ENCODE measurements at places on chromosomes 11 and 22. TPM values are rescaled to one million over a fixed set of nuclear protein-coding genes. Genes with fewer than 3 reads are reported as not detected.

DNA sequence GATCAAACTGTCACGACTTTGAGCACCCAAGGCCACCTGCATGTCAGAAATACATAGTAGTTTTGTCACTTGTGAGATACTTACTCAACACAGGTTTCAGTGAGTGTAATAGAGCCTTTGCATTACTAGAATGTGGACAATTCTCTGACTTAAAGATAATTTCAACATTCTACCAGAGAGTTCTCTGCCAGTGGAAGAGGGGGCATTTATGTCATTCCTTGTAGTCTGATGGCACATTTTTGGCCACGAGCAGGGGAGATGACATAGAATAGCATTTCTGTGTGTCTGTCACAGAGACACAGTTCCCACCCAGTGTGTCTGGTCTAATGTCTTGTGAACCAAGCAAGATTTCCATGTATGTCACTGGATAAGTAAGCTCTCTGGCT, 112.5 kb downstream of the DBX1 start:
- DNase-seq = no peak

The C11orf54 gene
- total RNA-seq = 19.7 TPM

The CNGA4 gene
- total RNA-seq = not detected

The AMPD3 gene
- total RNA-seq = 11.0 TPM

The OR52N4 gene
- not detected for total RNA-seq

The DTX4 gene
- total RNA-seq = 2.4 TPM

DNA sequence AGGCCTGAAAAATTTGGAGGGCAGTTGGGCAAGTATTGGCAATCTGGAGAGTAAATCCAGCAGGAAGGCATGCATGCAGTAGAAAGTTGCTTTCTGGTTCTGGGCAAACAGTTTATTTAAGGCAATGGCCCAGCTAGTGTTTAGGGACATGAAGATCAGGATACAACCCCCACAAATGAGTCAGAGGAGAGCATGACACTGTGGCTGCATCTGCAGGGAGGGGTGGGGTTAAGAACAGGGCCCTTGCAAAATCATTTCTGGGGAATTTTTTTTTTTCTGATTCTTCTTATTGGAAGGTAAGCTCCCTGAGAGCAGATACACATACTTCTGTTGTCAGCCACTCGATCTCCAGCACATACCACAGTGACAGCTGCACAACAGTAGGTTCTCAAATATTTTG, 61.1 kb downstream of the FDX1 start:
- peak; percentile 76 for DNase-seq

The ASCL3 gene
- total RNA-seq = not detected

The CSF2RB gene
- total RNA-seq = not detected

DNA sequence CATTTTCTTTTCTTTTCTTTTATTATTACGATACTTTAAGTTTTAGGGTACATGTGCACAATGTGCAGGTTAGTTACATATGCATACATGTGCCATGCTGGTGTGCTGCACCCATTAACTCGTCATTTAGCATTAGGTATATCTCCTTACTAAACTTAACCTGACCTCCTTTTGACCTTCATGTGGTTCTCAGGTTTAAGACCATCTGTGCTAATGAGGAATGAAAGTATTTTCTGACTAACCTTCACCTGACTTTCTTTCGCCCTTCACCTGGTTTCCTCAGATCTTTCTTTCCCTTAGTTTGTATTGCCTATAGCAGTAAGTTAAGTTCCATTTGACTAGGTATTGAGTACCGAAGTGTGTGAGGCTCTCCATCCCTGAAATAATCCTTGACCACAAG, 6.5 kb downstream of the EXPH5 start:
- DNase-seq = no peak

The TBX10 gene
- not detected for total RNA-seq

DNA sequence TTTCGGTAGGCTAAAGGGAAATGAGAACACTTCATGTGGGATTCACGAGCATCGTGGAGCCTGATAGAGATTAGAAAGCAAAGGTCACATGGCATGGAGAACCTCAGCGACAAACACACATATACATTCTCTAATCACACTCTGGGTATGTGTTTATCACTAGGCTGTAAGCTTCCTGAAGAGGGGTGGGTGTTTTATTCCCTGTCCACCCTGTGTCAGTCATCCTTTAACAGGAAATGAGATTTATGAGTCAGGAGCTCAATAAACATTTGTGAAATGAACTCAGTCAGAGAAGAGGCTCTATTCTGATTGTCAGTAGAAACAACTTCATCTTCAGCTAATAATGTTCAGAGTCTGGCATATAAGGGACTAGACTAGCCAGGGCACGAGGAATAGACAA, 71.7 kb upstream of the EIF3M start:
- peak; percentile 62 for DNase-seq

- DNase-seq = no peak
These were observed 354.7 kb downstream of the LARGE1 start for GRCh38 chr22:33565580-33565995.

- no peak for DNase-seq
These were observed 403.9 kb upstream of the ANO3 start for GRCh38 chr11:25928076-25928475.

The RIMBP3B gene
- total RNA-seq = under 0.01 TPM

DNA sequence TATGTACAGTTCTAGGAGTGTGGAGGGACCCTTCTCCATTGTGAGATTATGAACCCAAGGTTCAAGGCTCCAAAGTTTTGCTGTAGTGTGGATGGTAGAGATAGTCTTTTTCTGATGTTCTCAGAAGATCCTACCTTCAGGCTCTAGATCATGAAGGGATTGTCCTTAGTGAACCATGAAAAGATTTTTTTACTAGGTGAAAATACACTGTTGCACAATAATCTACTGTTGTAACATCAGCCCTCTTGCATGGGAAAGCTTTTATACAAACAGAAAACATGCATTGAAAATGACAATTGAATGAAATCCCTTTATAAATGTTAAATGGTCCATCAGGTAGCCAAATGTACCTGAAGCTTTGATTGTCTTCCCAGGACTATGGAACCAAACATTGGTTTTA, 177.8 kb downstream of the FAM76B start:
- no peak for DNase-seq

The HEPN1 gene
- total RNA-seq = not detected

The STK33 gene
- 0.53 TPM for total RNA-seq

The P2RY6 gene
- total RNA-seq = 0.26 TPM

DNA sequence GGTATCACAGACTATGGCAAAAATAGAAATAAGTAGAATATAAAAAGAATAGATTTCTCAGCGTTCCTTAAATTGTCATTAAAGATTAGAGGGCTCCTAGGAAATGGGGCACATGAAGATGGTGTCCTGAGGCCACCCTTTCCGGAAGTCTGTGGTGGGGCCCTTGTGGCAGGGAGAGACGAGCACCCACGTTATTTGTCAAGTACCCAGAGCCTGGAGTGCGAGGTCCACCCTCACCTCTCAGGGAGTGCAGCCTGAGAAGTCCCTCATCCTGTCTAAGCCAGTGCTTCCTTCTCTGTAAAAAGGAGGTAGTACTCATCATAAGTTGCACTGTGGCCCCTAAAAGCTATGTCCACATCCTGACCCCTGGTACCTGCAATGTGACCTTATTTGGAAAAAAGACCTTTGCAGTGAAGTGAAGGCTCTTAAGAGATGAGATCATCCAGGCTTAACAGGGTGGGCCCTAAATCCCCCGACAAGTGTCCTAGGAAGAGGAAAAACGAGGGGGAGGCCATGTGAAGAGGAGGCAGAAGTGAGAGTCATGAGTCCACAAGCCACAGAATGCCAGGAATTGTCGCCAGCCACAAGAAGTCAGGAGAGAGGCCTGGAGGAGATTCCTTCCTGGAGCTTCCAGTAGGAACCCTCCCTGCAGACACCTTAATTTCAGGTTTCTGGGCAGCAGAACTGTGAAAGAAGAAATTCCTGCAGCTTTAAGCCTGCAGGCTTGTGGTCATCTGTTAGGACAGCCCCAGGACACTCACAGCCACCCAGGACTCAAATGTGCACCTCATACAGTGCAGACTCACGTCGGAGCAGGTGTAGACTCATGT, 76.8 kb upstream of the CCND1 start:
- DNase-seq = no peak

The GRIK4 gene
- not detected for total RNA-seq

DNA sequence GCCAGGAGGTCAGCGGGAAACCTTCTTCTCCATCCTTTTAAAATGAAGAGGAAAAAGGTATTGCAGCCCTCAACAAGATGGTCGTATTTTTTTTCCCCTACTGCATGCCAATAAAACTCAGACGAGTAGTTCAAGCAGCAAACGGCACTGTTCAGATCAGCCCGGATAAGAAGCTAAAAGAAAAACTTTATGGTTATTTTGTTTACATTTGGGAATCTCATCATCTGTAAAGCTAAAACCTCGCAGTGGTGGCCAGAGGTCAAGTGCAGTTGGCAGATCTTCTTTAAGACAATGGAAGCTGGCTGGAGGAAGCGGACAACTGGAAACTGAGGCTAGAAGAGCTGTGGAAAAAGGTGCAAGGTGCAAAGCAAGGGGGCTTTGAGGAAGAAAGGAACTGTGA, 31.0 kb upstream of the CHRM4 start:
- DNase-seq = no peak

DNA sequence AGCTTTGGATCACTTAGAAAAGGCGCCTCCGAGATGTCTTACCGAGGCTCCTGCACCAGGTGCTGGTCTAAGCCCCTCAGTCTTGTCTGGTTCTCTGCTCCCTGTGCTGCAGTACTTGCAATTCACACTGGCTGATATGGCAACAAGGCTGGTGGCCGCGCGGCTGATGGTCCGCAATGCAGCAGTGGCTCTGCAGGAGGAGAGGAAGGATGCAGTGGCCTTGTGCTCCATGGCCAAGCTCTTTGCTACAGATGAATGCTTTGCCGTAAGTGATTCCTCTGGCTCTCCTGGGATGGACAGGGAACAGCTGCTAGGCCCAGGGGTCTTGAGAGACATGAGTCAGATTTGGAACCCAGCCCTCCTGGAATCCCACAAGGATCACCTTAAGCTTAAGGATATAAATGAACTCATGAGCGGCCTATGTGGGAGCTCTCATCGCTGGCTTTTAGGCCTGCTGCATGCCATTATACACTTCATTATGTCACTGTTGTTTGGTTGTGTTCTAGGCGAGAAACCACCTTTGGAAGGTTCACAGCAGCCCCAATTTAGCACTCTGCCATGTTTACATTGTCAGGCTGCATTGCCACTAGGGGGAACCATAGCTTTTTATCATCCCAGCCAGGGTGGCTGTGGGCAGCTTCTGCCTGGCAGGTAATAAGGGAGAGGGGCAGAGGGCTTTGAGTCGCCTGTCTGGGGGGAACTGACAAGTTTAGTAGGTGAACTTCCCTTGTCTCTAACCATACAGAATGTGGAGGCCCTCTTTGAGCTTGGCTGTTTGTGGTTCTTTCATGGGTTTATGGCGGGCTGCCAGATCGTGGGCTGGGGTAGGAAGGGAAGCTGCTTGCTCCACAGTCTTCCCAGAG, 8.5 kb downstream of the ACAD8 start:
- peak; percentile 32 for DNase-seq

DNA sequence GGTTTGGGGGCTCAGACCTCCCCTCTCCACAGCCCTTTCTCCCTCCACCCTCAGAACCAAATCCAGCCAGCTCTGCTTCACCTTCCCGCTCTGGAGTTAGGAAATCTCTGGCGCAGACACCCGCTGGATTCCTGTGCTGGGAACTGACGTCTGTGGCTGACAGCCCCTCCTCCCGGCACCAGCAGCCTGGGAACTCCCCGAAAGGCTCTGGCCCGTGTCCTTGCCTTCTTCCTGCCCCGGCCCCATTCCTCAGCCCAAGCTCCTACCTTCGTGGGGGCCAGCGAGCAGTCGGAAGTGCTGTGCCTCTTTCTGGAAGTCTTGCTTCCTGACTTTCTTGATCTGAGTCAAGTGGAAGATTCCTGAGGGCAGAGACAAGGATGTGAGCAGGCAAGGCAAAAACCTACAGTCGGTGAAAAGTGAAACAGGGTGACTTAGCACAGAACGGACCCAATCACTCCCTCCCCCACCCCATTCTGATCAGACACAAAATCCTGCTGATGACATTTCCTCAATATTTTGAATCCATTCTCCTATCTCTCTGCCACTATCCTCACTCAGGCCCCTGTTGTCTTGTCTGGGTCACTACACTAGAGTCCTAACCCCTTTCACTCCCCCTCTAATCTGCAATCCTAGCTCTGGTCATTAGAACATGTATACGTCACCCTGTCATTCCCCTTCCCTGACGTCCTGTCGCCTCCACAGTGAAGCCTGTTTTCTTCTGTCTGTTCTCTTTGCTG, 34.1 kb downstream of the CHRDL2 start:
- peak; percentile 77 for DNase-seq

DNA sequence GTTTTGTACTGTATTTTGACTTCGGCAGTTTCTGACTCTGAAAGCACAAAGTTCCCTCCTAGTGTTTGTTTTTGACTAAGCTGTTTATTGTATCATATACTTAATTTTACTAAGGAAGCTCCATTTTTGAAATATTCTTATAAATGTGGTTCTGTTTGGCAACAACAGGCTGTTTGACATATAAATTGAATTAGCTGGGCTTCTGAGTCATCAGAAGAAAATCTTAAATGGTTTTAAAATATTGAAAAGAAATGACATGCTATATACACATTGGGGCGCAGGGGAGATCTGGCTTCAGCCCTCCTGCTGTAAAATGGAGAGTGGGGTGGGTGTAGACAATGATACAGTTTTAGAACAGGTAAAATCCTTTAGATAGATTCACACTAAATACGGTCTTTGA, 38.6 kb downstream of the SHISA8 start:
- no peak for DNase-seq

DNA sequence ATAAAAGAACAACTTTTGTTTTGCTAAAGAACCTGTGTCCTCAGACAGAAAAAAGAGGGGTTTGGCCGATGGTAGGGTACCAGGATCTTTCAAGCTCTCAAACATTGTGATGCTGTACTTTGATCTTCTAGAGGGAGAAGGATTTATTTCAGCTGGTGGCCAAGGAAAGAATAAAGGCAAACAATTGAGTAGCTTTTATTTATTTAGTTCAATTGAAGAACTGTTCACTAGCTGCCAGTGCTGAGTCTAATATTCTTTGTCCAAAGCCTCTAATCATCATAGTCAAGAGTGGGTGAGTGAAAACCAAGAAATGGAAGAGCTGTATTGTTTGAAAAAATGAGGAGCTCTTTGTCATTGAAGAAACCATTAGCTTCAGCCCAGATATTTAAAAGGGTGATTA, 138.4 kb downstream of the FAT3 start:
- no peak for DNase-seq

The GPHA2 gene
- not detected for total RNA-seq

The IL10RA gene
- total RNA-seq = not detected

- DNase-seq = no peak
These were observed 403.5 kb downstream of the CADM1 start for GRCh38 chr11:115100706-115101105.

- no peak for DNase-seq
These were observed 107.0 kb downstream of the KCNQ1OT1 start for GRCh38 chr11:2592559-2593392.

The TNNT3 gene
- not detected for total RNA-seq

DNA sequence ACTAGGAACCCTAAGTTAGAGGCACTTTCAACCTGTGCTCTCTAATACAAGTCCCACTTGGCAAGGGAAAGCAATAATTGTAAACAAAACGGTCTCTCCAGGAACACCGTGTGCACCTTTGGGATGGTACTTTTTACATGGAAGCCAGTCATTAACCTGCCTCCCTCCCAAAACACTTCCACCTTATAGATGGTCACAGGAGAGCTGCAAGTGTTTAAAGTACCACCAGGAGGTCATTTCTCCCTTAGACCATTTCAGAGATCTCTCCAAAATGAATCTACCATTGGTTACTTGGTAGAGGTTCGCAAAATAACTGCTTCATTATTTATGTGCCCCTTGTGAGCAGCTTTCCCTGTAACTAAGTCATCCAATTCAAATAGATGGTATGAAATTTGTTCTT, 375.3 kb downstream of the DYNC2H1 start:
- no peak for DNase-seq

The APOL5 gene
- total RNA-seq = not detected

The CABP4 gene
- not detected for total RNA-seq

The PIH1D2 gene
- 0.51 TPM for total RNA-seq

The KDM4D gene
- 0.53 TPM for total RNA-seq

GRCh38 chr11:130449996-130450769, 1.7 kb downstream of the ADAMTS15 start:
- no peak for DNase-seq

All from bronchial epithelial cell (primary cell).